ENCODE measurements at places on chromosomes 4 and X.

- DNase-seq = peak; percentile 59
These were observed 43.2 kb downstream of the PCDH7 start for GRCh38 chr4:30763321-30763727.

GRCh38 chrX:110188701-110189558 is 129.0 kb downstream of the AMMECR1 start:
- DNase-seq = no peak

GRCh38 chr4:23717528-23718248 is 172.2 kb downstream of the PPARGC1A start:
- peak; percentile 42 for DNase-seq

- DNase-seq = no peak
These were observed 18.5 kb downstream of the LAP3 start for GRCh38 chr4:17595471-17596005.

DNA sequence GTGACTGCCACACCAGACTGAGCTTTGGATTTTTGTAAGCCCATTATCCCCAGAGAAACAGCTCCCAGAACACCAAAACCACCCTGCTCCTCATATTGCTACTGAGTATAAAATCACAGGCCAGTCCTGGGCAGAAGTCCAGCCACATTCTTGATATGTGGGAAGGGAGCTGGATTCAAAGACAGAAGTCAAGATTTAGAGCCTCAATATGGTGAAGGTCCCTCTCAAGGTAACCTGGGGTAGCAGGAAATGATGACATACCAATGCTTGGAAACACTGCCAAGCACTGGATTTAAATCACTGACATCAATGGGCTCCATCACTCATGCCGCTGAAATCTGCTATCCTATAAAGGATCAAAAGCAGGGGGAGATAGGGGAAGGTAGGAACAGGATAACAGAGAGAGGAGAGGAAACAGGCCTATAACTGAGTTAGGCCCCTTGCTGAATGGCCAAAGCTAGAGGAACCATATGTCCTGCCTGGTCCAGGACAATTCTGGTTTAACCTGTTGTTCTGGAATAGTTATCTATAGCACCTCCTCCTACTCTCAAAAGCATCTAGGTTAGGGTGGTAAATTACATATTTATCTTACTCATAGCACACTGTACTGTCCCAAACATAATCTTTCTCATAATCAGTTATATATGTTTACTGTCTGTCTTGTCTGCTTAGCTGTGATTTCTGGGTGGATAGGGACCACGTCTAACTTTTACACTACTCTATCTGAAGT is 83.7 kb upstream of the NHS start:
- DNase-seq = no peak

DNA sequence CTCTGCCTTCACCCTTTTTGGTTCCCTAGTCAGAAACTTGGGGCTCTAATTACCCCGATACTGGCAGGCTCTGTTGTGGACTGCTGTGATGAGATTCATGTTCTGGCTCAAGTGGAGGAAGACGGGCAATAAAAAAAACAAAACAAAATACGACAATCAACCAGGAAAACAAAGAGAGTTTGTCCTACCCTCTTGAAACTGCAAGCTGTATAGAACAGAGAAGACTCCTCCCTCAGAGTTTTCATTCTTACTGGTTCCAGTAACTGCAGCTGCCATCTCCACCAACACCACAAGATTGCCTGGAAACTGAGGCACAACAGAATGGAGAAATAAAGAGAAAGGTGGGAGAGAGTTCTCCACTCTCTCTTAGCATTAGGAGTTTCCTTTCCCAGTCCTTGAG is 11.1 kb upstream of the IL1RAPL1 start:
- no peak for DNase-seq

GRCh38 chr4:145525291-145525740 is 43.7 kb downstream of the SMAD1 start:
- DNase-seq = peak; percentile 29

DNA sequence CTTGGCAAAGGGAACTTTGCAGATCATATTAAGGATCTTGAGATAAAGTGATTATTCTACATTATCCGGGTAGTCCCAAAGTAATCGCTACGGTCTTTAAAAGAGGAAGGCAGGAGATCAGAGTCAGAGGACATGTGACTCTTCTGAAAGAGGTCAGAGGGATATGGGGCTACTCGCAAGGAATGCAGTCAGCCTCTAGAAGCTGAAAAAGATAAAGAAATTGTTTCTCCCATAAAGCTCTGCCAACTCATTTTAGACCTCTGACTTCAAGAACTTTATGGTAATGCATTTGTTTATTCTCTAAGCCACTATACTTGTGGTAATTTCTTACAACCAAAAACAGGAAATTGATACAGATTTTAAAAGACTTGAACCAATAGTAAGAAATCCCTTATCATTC is 48.6 kb downstream of the NPY5R start:
- DNase-seq = no peak

GRCh38 chrX:82775426-82775825 is 732.7 kb upstream of the POU3F4 start:
- no peak for DNase-seq

DNA sequence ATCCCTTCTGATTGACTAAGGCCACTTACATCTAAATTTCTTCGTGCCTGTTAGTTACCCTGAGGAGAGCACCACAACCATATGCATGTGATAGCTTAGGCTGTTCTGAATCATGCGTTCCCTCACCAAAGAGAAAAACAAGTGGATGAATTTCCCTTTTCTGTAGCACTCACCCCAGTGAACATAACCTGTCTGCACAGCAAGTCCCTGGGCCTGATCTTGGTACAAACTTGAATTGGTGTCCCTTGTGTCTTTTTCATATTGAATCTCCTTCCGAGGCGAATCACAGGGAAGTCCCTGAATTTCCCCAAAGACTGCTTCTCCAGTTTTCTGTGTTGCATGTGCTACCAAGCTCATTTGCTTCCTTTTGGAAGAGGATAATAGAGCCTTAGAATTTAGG is 100.4 kb downstream of the KLHL8 start:
- DNase-seq = peak; percentile 23

GRCh38 chr4:100872811-100873210 is 355.0 kb upstream of the EMCN start:
- DNase-seq = peak; percentile 12

GRCh38 chrX:130176354-130176776 is 4.6 kb downstream of the RAB33A start:
- no peak for DNase-seq

DNA sequence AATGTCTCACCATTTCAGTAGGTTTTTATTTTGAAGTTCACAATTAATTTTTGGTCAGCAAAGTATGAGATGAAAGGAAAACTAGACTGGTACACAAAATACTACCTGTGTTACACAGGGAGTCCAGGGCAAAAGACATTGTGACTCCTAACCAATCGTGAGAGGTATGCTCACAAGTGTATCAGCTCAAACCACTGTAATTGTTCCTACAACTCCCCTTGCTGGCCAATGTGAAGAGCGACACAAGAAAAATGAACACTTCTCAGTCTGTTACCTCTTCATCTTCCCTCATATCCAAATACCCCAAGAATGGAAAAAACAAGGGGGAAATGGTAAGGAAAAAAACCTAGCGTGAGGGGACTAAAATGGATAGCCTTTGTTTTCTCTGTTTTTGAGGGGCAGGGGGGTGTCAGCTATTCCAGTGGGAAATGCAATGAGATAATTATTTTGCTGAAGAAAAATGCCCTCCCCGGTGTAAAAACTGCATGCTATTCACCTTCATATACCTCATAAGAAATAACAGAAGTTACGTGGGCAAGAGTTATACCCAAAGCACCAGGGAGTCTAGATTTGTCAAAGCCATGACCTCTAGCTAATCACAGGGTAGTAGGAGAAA is 30.6 kb upstream of the NSUN7 start:
- peak; percentile 69 for DNase-seq

GRCh38 chr4:88054901-88055300 is 47.5 kb downstream of the PKD2 start:
- peak; percentile 57 for DNase-seq

GRCh38 chr4:71008196-71008595 is 14.7 kb downstream of the DCK start:
- no peak for DNase-seq

DNA sequence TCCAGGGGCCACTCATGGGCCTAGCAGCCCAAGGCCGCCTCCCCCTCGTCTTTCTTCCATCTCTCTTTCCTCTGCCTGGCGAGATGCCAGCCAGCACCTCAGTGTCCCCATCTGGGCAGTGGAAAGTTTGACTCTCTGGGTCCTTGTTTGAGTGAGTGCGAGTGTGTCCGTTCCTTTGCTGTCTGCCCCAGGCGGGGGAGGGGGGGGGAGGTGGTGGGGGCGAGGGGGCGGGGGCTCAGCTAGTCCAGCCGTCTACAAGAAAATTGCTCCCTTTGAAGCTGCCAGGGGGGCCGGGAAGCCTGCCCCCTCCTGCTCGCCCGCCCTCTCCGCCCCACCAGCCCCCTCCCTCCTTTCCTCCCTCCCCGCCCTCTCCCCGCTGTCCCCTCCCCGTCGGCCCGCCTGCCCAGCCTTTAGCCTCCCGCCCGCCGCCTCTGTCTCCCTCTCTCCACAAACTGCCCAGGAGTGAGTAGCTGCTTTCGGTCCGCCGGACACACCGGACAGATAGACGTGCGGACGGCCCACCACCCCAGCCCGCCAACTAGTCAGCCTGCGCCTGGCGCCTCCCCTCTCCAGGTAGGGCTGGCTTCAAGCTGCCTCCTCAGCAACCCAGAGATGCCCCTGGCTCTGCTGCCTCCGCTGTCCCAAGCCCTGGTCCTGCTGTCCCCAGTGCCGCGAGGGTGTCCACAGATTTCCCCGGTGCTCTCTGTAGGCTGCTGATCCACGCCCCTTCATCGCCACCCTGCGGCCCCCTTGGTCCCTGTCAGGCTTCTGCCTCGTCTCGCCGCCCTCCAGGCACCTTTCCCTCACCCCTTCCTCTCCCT is at the start of gene BGN:
TSS of gene BGN (plus strand) at position 440 of the 821 bp plus-strand sequence. CDS start 9,652 bp downstream, outside the sequence.
- DNase-seq = peak; percentile 34

DNA sequence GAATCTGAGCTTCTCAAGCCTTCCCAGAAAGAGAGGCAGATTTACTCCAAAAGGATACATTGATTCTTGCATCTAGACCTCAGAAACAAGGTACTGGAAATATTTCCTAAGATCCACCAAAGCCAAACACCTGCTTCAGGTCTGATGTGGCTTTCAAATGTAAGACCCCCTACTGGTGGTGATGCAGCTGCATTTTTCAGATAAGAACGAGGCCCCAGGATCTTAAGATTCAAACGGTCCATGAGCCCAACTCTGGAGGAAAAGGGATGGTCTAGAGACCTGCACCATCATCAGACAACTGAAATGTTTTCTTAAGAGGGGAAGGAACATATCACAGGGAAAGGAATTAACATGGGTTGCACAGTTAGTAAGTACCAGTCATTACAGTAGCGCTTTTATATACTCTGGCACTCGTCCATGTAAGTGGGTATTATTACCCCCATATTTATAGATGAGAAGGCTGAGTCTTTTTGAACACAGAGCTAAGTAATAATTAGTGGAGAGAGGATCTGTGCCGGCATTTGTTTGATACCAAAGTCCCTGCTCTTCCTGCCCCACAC is 73.7 kb downstream of the LEF1 start:
- no peak for DNase-seq

- no peak for DNase-seq
These were observed 47.1 kb downstream of the HTT start for GRCh38 chr4:3121596-3121995.

- no peak for DNase-seq
These were observed 46.9 kb downstream of the KIF4A start for GRCh38 chrX:70336767-70337166.

DNA sequence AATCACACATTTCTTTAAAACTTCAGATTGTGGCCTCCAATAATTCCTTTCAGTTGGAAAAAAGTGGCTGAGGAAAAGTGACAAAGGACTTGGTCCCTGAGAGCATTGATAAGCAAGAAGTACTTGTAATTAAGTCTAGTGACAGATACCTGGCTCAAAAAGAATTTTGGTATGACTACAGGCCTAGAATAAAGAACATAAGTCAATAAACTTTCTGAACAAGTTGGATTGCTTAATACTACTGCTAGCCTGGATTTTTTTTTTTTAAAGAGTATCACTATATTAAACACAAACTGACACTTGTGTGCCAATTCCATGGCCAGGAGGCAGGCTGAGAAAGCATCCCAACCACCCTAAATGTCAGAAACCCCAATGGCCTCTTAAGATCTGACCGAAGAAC is 49.3 kb upstream of the PDGFC start:
- no peak for DNase-seq

- DNase-seq = no peak
These were observed 161.3 kb upstream of the PCDH18 start for GRCh38 chr4:137693641-137694040.

DNA sequence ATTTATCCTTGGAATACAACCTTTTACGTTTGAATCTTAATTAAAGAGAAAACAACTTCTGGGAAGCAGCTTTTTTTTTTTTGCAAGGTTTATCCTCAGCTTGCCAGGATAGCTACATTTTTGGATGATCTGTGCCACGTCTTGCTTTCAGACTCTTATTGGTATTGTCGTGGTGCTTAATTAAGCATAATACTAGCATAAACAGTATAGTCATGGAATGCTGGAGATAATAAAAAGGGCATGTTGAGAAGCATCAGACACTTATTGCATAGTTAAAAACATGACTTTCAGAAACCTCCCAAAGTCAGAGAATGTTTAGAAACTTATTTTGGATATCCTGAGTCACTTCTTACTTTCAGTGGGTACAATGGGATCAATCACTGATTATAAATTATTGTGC is 77.0 kb downstream of the PALLD start:
- DNase-seq = no peak

- no peak for DNase-seq
These were observed 4.2 kb upstream of the SRPK3 start for GRCh38 chrX:153776611-153777045.

DNA sequence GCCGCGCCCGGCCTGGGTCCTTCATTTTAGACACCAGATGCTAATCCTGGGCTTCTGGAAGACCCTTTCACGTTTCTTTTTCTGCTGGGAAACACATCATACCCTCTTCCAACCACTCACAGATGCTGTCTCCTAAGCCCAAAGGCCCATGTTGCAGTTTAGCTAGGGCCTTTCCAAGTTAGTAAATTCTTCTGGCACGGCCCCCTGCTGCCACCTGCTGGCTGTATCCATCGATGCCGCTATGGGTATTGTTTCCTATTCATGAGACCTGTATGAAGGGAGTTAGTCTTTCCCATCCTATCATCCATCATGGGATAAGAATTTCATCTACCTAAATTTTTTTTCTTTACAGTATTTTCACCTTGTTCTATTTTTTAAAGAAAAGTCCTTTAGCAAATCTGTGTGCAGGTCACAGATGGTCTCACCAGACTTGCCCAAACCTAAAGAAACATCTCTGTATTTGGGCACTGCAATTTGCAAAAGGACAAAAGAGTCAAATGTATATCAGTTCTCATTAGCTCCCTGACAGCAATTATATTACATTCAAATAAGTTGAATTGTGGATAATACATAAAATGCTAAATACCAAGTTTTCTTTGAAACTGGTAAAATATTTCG is 37.8 kb upstream of the SLC9A7 start:
- DNase-seq = peak; percentile 70

- DNase-seq = no peak
These were observed 1.1 kb downstream of the PJA1 start for GRCh38 chrX:69163936-69164741.
